ENCODE measurements at places on chromosomes 2 and 18. TPM values are rescaled to one million over a fixed set of nuclear protein-coding genes. Genes with fewer than 3 reads are reported as not detected.

GRCh38 chr18:11110509-11110908 is 38.9 kb downstream of the PIEZO2 start:
- no peaks in the 10 kb centered on the region for H3K36me3 ChIP-seq
- H3K27ac ChIP-seq, result no peak overlapping the region
- no peak overlapping the region for H3K4me3 ChIP-seq
- no peak for DNase-seq
- H3K4me1 ChIP-seq, result no peaks in the 10 kb centered on the region

GRCh38 chr2:44836174-44836573 is 105.3 kb upstream of the SIX3 start:
- no peaks in the 10 kb centered on the region for H3K4me1 ChIP-seq
- H3K36me3 ChIP-seq, result no peaks in the 10 kb centered on the region
- no peak overlapping the region for H3K4me3 ChIP-seq
- no peaks in the 10 kb centered on the region for H3K27me3 ChIP-seq

- peak overlapping the region; percentile 61 for H3K27ac ChIP-seq
- no peaks in the 10 kb centered on the region for H3K36me3 ChIP-seq
- no peak for DNase-seq
- H3K27me3 ChIP-seq, result no peaks in the 10 kb centered on the region
- H3K4me3 ChIP-seq, result no peak overlapping the region
- H3K4me1 ChIP-seq, result peaks cover 12% of the 10 kb centered on the region
These were observed 442.8 kb downstream of the ZNF516 start for GRCh38 chr18:76052227-76052595.

- no peaks in the 10 kb centered on the region for H3K36me3 ChIP-seq
- no peak for DNase-seq
- no peak overlapping the region for H3K27ac ChIP-seq
- no peak overlapping the region for H3K4me3 ChIP-seq
These were observed 27.3 kb upstream of the EPC2 start for GRCh38 chr2:148617219-148617618.

- no peaks in the 10 kb centered on the region for H3K36me3 ChIP-seq
- H3K4me1 ChIP-seq, result no peaks in the 10 kb centered on the region
- no peak for DNase-seq
- H3K27ac ChIP-seq, result no peak overlapping the region
- H3K27me3 ChIP-seq, result no peaks in the 10 kb centered on the region
- no peak overlapping the region for H3K4me3 ChIP-seq
These were observed 78.1 kb downstream of the CERKL start for GRCh38 chr2:181578829-181579228.

DNA sequence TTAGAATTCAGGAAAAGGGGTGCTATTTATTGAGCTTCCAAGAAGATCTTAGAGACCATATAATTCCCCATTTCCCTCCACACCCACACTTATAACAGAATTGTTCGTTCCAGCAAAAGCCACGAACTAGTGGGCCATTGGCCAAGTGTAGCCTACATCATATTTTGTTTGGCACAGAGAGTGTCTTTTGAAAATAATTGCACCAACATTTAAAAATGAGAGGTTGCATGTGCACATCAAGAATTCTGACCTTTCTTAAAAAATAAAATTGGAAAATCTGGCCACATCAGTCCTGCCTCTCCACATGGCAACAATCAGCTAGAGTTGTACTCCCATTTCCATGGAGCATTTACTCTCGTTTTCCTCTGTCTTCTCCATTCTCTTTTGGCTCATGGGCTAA is 655.5 kb upstream of the FANCL start:
- no peaks in the 10 kb centered on the region for H3K27me3 ChIP-seq
- H3K36me3 ChIP-seq, result no peaks in the 10 kb centered on the region
- H3K4me1 ChIP-seq, result peaks cover 6% of the 10 kb centered on the region
- peak; percentile 25 for DNase-seq
- no peak overlapping the region for H3K4me3 ChIP-seq
- H3K27ac ChIP-seq, result no peak overlapping the region

- H3K4me3 ChIP-seq, result no peak overlapping the region
- H3K27ac ChIP-seq, result no peak overlapping the region
- H3K27me3 ChIP-seq, result no peaks in the 10 kb centered on the region
- H3K36me3 ChIP-seq, result no peaks in the 10 kb centered on the region
These were observed 105.7 kb upstream of the GPC1 start for GRCh38 chr2:240329778-240330177.

GRCh38 chr18:42977982-42978637 is 137.4 kb downstream of the RIT2 start:
- H3K4me1 ChIP-seq, result no peaks in the 10 kb centered on the region
- no peak overlapping the region for H3K4me3 ChIP-seq
- DNase-seq, result no peak
- H3K27me3 ChIP-seq, result no peaks in the 10 kb centered on the region

GRCh38 chr2:232405943-232406510 is 617 bp upstream of the ALPG start:
- no peaks in the 10 kb centered on the region for H3K27me3 ChIP-seq
- no peaks in the 10 kb centered on the region for H3K4me1 ChIP-seq
- H3K36me3 ChIP-seq, result no peaks in the 10 kb centered on the region
- DNase-seq, result no peak
- no peak overlapping the region for H3K4me3 ChIP-seq
- H3K27ac ChIP-seq, result no peak overlapping the region

DNA sequence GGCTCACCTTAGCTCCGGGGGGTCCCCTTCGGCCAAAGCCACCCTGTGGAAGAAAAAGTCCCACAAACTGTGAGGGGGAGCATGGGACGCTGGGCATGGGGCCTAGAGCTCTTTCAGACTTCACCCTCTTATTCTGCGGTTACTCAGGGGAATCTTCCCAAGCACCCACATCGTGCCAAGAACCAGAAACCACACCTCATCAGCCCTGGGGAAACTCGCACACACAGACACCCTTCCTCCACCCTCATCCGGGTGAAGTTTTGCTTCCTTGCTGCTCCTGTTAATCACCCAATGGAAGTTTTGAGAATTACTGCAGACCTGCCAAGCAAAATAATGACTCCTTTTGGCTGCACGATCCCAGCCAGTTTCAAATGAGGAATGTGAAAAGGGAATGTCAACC is 59.1 kb downstream of the COL6A3 start:
- H3K4me3 ChIP-seq, result no peak overlapping the region
- peak overlapping the region; percentile 22 for H3K27ac ChIP-seq

DNA sequence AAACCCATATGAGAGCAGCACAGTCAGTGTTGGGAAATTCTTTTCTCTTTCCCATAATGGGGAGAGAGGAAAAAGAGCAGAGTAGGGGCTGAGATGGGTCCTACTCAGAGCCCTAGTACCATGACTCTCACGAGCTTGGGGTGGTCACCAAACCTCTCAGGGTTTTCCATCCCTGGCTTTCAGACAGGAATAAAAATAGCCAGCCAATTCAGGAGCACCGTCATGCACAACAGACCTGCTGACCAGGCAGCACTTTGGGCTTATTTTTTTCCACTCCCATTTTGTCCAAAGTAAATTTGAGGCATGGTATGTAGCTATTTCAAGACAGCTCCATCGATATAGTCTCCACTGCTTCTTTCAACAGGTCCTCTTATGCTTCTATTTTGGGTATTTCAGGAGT is 86.4 kb downstream of the TGFA start:
- no peaks in the 10 kb centered on the region for H3K4me1 ChIP-seq
- no peaks in the 10 kb centered on the region for H3K36me3 ChIP-seq
- no peaks in the 10 kb centered on the region for H3K27me3 ChIP-seq
- H3K4me3 ChIP-seq, result no peak overlapping the region
- H3K27ac ChIP-seq, result no peak overlapping the region

- no peak overlapping the region for H3K27ac ChIP-seq
- no peak overlapping the region for H3K4me3 ChIP-seq
- H3K27me3 ChIP-seq, result no peaks in the 10 kb centered on the region
- H3K36me3 ChIP-seq, result no peaks in the 10 kb centered on the region
- H3K4me1 ChIP-seq, result no peaks in the 10 kb centered on the region
These were observed 13.3 kb downstream of the CNOT11 start for GRCh38 chr2:101265893-101266499.

DNA sequence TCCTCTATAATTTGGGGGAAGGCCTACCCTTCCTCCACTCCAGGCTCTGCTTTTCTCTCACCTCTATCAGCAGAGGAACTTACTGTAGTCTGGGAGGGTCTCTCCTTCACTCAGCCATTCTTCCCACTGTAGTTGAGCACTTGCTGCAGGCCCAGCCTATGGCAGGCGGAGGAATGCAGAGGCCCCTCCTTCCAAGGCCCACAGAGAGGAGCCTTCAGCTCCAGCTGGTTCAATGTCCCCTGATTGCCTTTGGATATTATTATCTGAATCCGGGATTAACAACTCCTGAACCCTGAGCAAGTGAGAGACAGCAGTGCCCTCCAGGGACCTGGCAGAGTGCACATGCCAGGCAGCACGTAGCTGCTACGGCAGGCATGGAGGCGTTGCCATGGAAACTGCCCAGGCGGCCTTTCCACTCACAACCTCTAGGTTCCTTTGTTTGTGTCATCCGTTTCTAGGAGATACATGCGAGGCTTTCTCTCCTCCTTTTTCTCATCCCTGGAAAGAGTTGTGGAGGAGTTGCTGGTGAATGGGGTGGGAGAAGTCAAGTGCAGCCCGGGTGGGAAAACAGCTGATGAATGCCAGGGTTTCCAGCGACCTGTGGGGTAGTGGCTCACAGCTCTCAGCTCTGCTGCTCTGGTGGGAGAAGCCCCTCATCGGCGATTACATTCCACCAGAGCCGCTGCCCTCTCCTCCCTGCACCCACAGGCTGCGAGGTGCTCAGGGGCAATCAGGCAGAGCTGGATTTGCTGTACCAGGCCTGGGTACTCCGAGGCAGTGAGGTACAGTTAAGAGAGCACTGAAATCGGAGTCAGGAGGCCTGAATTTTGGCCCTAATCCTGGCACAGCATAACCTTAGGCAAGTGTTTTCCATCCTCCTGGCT is 55.3 kb upstream of the HK2 start:
- no peaks in the 10 kb centered on the region for H3K36me3 ChIP-seq
- no peaks in the 10 kb centered on the region for H3K27me3 ChIP-seq
- H3K4me3 ChIP-seq, result no peak overlapping the region

- H3K27me3 ChIP-seq, result no peaks in the 10 kb centered on the region
- H3K36me3 ChIP-seq, result no peaks in the 10 kb centered on the region
- H3K4me3 ChIP-seq, result peak within 1 kb of the TSS; percentile 53
- no peaks in the 10 kb centered on the region for H3K4me1 ChIP-seq
These were observed at the start of gene CCDC178 for GRCh38 chr18:33440060-33441043. TSS of gene CCDC178 (minus strand) at chr18:33440721. CDS start at chr18:33412088, 28,633 bp downstream.

DNA sequence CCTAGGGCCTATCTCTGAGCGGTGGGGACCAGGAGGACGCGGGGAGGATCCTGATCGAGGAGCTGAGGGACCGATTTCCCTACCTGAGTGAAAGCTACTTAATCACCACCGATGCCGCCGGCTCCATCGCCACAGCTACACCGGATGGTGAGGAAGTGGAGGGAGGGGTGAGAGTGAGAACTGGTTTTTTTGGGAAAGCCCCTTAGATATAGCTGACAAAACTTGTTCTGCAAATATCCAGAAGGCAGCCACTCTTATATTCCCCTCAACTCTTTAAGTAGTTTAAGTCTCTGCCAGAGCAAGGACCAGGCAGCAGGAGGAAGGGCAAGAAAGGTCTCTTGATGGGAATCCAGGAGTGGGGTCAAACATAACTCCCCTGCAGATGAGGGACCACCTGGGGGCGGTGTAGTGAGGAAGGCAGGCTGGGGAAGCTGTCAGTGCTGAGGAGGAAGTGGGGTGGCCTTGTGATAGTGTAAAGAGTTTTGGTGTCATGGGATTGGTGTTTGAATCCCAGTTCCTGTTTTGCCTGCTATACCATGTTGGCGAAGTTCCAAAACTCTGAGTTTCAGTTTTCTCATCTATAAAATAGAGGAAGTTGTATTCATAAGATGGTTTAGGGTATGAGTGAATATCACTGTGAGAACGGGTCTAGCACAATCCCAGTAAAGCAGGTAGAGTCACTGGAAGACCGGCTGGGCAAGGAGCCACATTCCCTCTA is 3.4 kb downstream of the NAGK start:
- no peaks in the 10 kb centered on the region for H3K4me1 ChIP-seq
- H3K36me3 ChIP-seq, result no peaks in the 10 kb centered on the region
- H3K27me3 ChIP-seq, result no peaks in the 10 kb centered on the region
- H3K4me3 ChIP-seq, result no peak overlapping the region

GRCh38 chr18:58638441-58638840 is 9.6 kb upstream of the ALPK2 start:
- H3K4me1 ChIP-seq, result no peaks in the 10 kb centered on the region
- DNase-seq, result no peak
- H3K27me3 ChIP-seq, result no peaks in the 10 kb centered on the region
- H3K4me3 ChIP-seq, result no peak overlapping the region

GRCh38 chr2:222842491-222843174 is 18.2 kb upstream of the ACSL3 start:
- no peaks in the 10 kb centered on the region for H3K36me3 ChIP-seq
- no peak overlapping the region for H3K4me3 ChIP-seq
- no peaks in the 10 kb centered on the region for H3K27me3 ChIP-seq
- no peak for DNase-seq
- H3K4me1 ChIP-seq, result no peaks in the 10 kb centered on the region

- DNase-seq, result no peak
- H3K4me3 ChIP-seq, result no peak overlapping the region
- H3K4me1 ChIP-seq, result no peaks in the 10 kb centered on the region
- H3K36me3 ChIP-seq, result no peaks in the 10 kb centered on the region
These were observed 43.1 kb downstream of the COX7A2L start for GRCh38 chr2:42317945-42318344.

DNA sequence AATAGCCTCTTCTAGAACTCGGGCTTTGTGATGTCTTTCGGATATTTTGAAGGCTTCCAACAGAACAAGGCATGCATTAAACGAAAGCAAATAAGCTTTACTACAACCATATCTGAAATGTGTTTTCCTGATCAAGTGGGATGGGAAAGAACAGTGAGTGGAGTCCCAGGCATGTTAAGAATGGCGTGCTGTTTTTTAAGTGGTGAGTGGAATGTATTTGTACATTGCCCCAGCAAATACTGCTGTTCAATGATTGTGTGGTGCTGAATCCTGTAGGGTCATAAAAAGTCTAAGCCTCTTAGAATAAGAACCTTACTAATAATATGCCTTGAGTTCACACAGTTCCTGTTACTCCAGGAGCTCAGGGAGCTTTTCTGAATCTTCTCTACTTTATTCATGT is 52.5 kb downstream of the POMC start:
- DNase-seq, result no peak
- H3K27ac ChIP-seq, result no peak overlapping the region
- no peaks in the 10 kb centered on the region for H3K27me3 ChIP-seq
- no peaks in the 10 kb centered on the region for H3K4me1 ChIP-seq
- H3K36me3 ChIP-seq, result no peaks in the 10 kb centered on the region
- H3K4me3 ChIP-seq, result no peak overlapping the region

DNA sequence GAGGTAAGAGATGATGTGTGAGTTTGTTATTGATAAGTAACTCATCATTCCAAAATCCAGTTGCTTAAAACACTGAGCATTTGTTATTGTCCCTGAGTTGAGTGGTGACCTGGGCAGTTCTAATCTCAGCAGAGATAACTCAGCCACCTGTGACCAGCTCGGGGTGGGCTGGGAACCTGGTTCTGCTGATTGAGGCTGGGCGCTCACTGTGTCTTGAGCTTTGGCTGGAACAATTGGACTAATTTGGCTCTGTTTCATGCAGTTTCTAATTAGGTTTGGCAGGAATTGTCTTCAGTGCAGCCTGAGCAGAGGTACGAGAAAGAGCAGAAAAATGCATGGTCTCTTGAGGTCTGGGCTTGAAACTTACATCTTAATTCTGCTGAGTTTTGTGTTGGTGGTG is 144.7 kb downstream of the RNF144A start:
- no peaks in the 10 kb centered on the region for H3K27me3 ChIP-seq
- DNase-seq, result no peak
- H3K36me3 ChIP-seq, result no peaks in the 10 kb centered on the region
- no peak overlapping the region for H3K4me3 ChIP-seq
- H3K27ac ChIP-seq, result no peak overlapping the region

NYAP2 gene
- not detected for total RNA-seq

ECEL1 gene
- total RNA-seq, result 48.8 TPM

TMEM247 gene
- not detected for total RNA-seq

MOGAT1 gene
- not detected for total RNA-seq

CCDC141 gene
- 6.2 TPM for total RNA-seq

HAAO gene
- total RNA-seq, result 29.0 TPM

SIX3 gene
- not detected for total RNA-seq

SLC4A3 gene
- total RNA-seq, result 232 TPM

TP53I3 gene
- total RNA-seq, result 3.7 TPM
